ENCODE measurements at places on chromosomes 5 and 9.
A peak's percentile ranks its signal among the peaks of the same experiment; 100 is the strongest.

GRCh38 chr5:16595881-16596580, 20.8 kb downstream of the RETREG1 start:
- H3K27me3 ChIP-seq, result no peaks in the 10 kb centered on the region
- H3K4me3 ChIP-seq, result no peak overlapping the region
- H3K27ac ChIP-seq, result no peak overlapping the region
- peaks cover 18% of the 10 kb centered on the region for H3K4me1 ChIP-seq
- DNase-seq, result no peak

- H3K27me3 ChIP-seq, result no peaks in the 10 kb centered on the region
- H3K27ac ChIP-seq, result no peak overlapping the region
- no peak overlapping the region for H3K4me3 ChIP-seq
- DNase-seq, result no peak
- H3K36me3 ChIP-seq, result no peaks in the 10 kb centered on the region
Measured at GRCh38 chr5:136246122-136246521, 53.2 kb upstream of the SMIM32 start.

DNA sequence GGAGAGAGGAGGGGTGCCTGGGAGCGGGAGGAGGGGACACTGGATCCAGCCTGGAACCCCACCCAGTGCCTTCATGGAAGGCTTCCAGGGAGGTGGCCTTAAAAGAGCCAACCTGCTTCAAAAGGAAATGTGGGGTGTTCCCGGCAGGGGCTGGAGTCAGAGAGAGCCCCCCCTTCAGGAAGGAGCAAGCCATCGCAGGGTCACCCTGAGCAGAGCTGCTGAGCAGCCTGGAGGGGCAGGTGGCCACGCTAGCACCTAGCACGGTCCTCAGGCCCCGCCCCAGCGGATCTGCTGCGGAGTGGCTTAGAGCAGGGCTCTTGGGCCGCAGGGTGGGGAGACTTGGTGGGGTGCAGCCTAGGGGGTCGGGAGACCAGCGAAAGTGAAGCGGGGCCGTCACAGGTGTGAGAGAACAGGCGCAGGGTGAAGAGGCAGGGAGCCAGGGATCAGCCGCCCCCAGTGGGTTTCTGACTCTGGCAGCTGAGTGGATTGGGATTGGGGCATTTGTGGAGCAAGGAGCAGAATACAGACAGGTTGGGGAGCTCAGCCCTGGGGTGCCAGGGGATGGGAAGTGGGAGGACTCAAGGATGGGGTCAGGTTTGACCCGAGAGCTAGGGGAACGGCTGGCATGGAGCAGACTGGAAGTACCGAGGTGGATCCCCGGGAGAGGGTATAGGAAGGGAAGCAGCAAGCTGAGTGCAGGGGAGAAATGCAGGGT, 1.5 kb downstream of the LCN2 start:
- no peaks in the 10 kb centered on the region for H3K36me3 ChIP-seq
- H3K27me3 ChIP-seq, result no peaks in the 10 kb centered on the region
- peaks cover 54% of the 10 kb centered on the region for H3K4me1 ChIP-seq
- H3K4me3 ChIP-seq, result peak overlapping the region; percentile 36
- H3K27ac ChIP-seq, result peak overlapping the region; percentile 84
- no peak for DNase-seq

- H3K27me3 ChIP-seq, result no peaks in the 10 kb centered on the region
- no peaks in the 10 kb centered on the region for H3K4me1 ChIP-seq
- no peak overlapping the region for H3K4me3 ChIP-seq
- H3K27ac ChIP-seq, result no peak overlapping the region
- H3K36me3 ChIP-seq, result no peaks in the 10 kb centered on the region
Measured at GRCh38 chr5:173399851-173400250, 71.6 kb upstream of the STC2 start.

- H3K4me3 ChIP-seq, result no peak overlapping the region
- H3K4me1 ChIP-seq, result no peaks in the 10 kb centered on the region
- H3K27me3 ChIP-seq, result no peaks in the 10 kb centered on the region
- no peak for DNase-seq
- H3K27ac ChIP-seq, result no peak overlapping the region
Measured at GRCh38 chr5:97750576-97750975, 567.5 kb upstream of the RIOK2 start.

GRCh38 chr5:57172466-57173318, 1.2 kb upstream of the GPBP1 start:
- no peaks in the 10 kb centered on the region for H3K4me1 ChIP-seq
- no peak for DNase-seq
- H3K27ac ChIP-seq, result peak overlapping the region; percentile 100
- no peaks in the 10 kb centered on the region for H3K36me3 ChIP-seq
- no peaks in the 10 kb centered on the region for H3K27me3 ChIP-seq
- H3K4me3 ChIP-seq, result peak overlapping the region; percentile 94

DNA sequence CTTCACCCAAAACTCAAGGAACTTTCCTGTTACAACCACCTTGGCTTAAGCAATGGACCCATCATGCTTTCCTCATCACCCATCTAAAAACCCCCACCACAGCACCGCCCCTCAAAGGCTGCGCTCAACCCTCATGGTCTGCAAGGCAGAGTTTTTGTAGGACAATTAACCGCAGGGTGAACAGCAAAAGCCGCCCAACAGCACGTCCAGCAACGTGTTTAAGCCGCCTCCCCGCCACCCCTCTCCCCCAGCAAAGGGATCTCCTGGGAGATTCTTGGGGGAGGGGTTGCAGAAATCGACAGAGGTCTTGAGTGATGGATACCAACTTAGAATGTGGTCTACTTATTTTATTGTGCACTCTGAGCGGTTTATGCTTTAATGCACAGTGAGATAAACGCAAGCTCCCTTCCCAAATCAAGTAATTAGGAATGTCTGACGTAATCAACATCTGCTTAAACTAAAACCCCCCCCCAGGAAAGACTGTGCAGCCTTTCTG, 1.9 kb downstream of the ROR2 start:
- H3K27ac ChIP-seq, result peak overlapping the region; percentile 90
- DNase-seq, result no peak
- H3K4me3 ChIP-seq, result peak overlapping the region; percentile 39
- H3K27me3 ChIP-seq, result no peaks in the 10 kb centered on the region

DNA sequence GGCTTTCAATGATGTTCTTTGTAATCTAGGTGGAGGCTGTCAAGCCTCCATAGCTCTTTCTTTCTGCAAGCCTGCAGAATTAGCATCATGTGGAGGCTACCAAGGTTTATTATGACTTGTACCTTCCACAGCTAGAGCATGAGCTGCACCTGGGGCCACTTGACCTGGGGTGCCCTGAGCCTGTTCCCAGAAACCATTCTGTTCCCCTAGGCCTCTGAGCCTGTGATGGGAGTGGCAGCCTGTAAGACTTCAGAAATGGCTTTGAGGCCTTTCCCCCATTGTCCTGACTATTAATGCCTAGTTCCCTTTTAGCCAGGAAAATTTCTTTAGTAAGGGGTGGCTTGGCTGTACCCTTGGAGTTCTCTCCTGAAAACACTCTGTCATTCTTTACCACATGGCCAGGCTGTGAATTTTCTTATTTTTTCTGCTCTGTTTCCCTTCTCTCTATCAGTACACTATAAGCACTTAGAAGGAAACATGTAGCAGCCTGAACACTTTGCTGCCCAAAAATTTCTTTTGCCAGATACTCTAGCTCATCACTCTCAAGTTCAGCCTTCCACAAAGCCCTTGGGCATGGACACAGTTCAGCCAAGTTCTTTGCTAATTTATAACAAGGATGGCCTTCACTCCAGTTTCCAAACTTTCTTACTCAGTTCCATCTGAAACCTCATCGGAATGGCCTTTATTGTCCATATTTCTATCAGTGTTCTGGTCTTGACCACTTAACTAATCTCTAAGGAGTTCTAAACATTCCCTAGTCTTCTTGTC, 61.4 kb upstream of the NR3C1 start:
- DNase-seq, result no peak
- no peak overlapping the region for H3K27ac ChIP-seq
- no peaks in the 10 kb centered on the region for H3K36me3 ChIP-seq
- H3K4me1 ChIP-seq, result no peaks in the 10 kb centered on the region
- H3K27me3 ChIP-seq, result no peaks in the 10 kb centered on the region

DNA sequence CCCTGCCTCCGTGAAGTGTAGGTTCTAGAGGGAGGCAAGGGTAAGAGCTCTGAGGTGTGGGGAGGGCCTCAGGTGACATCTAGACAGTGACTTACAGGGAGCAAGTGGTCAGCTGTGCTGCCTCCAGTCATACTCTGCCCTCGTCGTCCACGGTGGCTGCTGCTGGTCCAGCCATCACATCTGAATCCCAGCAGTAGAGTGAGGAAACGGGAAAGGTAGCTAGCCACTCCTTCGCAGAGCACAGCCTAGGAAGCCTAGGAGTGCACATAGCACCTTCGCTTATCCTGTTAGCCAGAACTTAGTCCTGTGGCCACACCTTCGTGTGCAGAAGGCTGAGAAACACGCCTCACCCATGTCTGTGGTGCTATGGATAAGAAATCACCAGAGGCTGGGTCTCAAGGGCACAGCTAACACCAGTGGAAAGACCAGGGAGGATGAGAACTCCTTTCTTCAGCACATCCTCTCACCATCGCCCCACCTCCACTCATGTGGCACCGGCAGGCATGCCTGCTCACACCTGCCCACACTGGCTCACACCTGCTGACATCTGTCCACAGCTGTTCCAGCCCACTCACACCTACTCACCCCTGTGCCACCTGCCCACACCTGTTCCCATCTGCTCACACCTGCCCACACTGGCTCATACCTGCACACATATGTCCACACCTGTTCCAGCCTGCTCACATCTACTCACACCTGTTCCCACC, 44.5 kb upstream of the SLC6A19 start:
- no peak for DNase-seq
- H3K36me3 ChIP-seq, result no peaks in the 10 kb centered on the region
- H3K27me3 ChIP-seq, result peaks cover 12% of the 10 kb centered on the region
- no peak overlapping the region for H3K4me3 ChIP-seq
- H3K4me1 ChIP-seq, result peaks cover 10% of the 10 kb centered on the region

DNA sequence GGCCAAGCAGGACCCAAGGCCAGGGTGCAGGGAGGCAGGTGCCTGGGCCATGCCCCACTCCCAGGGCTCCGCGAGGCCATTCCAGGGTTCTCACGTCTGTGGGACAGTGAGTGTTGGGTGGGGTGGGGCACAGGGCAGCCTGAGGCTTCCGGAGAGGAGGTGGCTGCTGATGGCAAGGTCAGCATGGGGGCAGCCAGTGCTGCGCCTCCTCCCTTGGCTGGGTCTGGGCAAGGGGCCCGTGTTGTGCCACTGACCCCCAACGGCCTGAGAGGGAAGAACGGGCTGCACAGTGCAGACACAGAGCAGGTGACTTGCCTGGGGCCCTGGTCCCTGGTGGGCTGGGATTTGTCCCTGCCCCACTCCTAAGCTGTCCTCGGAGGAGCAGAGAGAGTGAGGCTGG, 82.1 kb downstream of the RXRA start:
- H3K27me3 ChIP-seq, result no peaks in the 10 kb centered on the region
- no peak overlapping the region for H3K4me3 ChIP-seq
- H3K4me1 ChIP-seq, result peaks cover 100% of the 10 kb centered on the region
- DNase-seq, result no peak
- no peaks in the 10 kb centered on the region for H3K36me3 ChIP-seq
- peak overlapping the region; percentile 91 for H3K27ac ChIP-seq

- no peaks in the 10 kb centered on the region for H3K4me1 ChIP-seq
- DNase-seq, result no peak
- no peaks in the 10 kb centered on the region for H3K36me3 ChIP-seq
- no peaks in the 10 kb centered on the region for H3K27me3 ChIP-seq
- no peak overlapping the region for H3K27ac ChIP-seq
- H3K4me3 ChIP-seq, result no peak overlapping the region
Measured at GRCh38 chr9:116116393-116116792, 37.2 kb upstream of the PAPPA start.

GRCh38 chr9:11086561-11086960, 473.8 kb upstream of the PTPRD start:
- H3K36me3 ChIP-seq, result no peaks in the 10 kb centered on the region
- no peak overlapping the region for H3K4me3 ChIP-seq
- no peaks in the 10 kb centered on the region for H3K4me1 ChIP-seq
- H3K27ac ChIP-seq, result no peak overlapping the region
- H3K27me3 ChIP-seq, result no peaks in the 10 kb centered on the region
- DNase-seq, result no peak

- peaks cover 34% of the 10 kb centered on the region for H3K4me1 ChIP-seq
- H3K36me3 ChIP-seq, result peaks cover 90% of the 10 kb centered on the region
- H3K27ac ChIP-seq, result no peak overlapping the region
- no peaks in the 10 kb centered on the region for H3K27me3 ChIP-seq
- no peak for DNase-seq
Measured at GRCh38 chr9:129149442-129149841, 28.6 kb downstream of the IER5L start.

GRCh38 chr9:35840881-35841644, 12.0 kb downstream of the TMEM8B start:
- no peak overlapping the region for H3K27ac ChIP-seq
- no peak overlapping the region for H3K4me3 ChIP-seq
- H3K27me3 ChIP-seq, result no peaks in the 10 kb centered on the region
- no peak for DNase-seq
- H3K4me1 ChIP-seq, result peaks cover 38% of the 10 kb centered on the region
- no peaks in the 10 kb centered on the region for H3K36me3 ChIP-seq

- H3K27ac ChIP-seq, result no peak overlapping the region
- no peaks in the 10 kb centered on the region for H3K36me3 ChIP-seq
- no peak overlapping the region for H3K4me3 ChIP-seq
- no peaks in the 10 kb centered on the region for H3K27me3 ChIP-seq
- DNase-seq, result no peak
- no peaks in the 10 kb centered on the region for H3K4me1 ChIP-seq
Measured at GRCh38 chr5:153895266-153895665, 143.4 kb downstream of the FAM114A2 start.

- H3K4me1 ChIP-seq, result no peaks in the 10 kb centered on the region
- DNase-seq, result no peak
- H3K27me3 ChIP-seq, result no peaks in the 10 kb centered on the region
- no peak overlapping the region for H3K4me3 ChIP-seq
- no peak overlapping the region for H3K27ac ChIP-seq
Measured at GRCh38 chr9:35014517-35014916, 25.0 kb downstream of the DNAJB5 start.

GRCh38 chr5:52875827-52876226, 88.1 kb downstream of the ITGA1 start:
- no peak overlapping the region for H3K4me3 ChIP-seq
- H3K27me3 ChIP-seq, result no peaks in the 10 kb centered on the region
- no peaks in the 10 kb centered on the region for H3K36me3 ChIP-seq
- peak overlapping the region; percentile 22 for H3K27ac ChIP-seq

GRCh38 chr5:72417333-72418062, 89.7 kb downstream of the ZNF366 start:
- H3K4me1 ChIP-seq, result no peaks in the 10 kb centered on the region
- H3K36me3 ChIP-seq, result no peaks in the 10 kb centered on the region
- H3K27ac ChIP-seq, result no peak overlapping the region

GRCh38 chr5:172775326-172776234, 4.6 kb upstream of the DUSP1 start:
- no peaks in the 10 kb centered on the region for H3K36me3 ChIP-seq
- no peaks in the 10 kb centered on the region for H3K27me3 ChIP-seq
- H3K4me1 ChIP-seq, result peaks cover 82% of the 10 kb centered on the region
- DNase-seq, result no peak
- H3K27ac ChIP-seq, result peak overlapping the region; percentile 98
